ENCODE measurements at places on chromosomes 7 and 10.

GRCh38 chr10:80281292-80281691 lies 8.2 kb downstream of the MAT1A start:
- DNase-seq, result no peak

DNA sequence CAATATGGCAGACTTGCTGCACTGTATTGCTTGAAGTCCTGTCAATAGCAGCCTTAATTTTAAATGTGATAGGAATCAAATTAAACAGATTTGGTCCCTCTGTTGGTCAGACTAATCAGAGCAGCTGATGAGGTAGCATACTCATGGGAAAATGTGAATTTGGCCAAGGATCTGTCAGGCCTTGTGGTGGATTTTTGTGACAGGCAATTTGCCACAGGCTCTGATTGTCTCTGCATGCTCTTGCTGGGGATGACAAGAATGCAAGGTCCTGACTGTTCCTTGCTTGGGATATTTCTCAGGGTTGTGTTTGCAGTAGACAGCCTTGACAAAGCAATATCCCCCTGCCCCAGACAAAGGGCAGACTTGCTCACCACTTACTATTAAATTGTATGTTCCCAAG lies 41.5 kb upstream of the GARS1 start:
- DNase-seq, result no peak

GRCh38 chr10:100303724-100304319 lies 17.3 kb upstream of the BLOC1S2 start:
- DNase-seq, result no peak

DNA sequence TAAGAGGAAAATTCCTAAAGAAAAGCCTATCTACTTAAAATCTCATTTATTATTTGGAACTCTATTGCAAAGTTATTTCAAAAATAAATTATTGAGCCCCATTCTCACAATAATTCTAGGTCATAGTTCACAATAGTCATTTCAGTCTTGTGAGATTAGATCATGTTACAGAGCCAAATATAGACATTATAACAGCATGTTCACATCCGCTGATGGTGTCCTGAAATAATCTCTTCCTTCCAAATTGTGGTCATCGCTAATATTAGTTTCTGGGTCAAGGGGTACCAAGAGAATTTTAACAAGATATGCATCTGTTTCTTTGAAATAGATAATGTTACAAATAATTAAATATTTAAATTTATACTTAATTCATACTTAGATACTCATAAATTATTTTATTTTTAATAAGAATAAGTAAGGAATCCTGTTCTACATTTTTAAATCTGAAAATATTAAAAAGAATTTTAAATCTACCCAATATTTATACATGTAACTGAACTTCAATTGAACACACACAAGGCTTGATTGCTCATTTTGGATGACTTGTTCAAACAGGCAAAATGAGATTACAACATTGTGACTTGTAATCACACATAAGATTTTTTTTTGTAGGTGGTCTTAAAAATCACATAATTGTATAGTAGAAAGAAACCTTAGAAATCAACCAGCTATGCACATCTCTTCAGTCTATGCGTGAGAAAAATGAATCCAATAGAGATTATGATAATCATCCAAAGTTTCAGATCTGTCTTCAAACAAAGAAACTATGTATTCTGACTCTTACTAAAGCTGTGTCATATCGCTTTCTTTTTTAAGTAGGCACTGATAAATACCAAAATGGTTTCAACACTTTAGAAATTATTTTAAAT lies 13.1 kb downstream of the GNAT3 start:
- no peak for DNase-seq

DNA sequence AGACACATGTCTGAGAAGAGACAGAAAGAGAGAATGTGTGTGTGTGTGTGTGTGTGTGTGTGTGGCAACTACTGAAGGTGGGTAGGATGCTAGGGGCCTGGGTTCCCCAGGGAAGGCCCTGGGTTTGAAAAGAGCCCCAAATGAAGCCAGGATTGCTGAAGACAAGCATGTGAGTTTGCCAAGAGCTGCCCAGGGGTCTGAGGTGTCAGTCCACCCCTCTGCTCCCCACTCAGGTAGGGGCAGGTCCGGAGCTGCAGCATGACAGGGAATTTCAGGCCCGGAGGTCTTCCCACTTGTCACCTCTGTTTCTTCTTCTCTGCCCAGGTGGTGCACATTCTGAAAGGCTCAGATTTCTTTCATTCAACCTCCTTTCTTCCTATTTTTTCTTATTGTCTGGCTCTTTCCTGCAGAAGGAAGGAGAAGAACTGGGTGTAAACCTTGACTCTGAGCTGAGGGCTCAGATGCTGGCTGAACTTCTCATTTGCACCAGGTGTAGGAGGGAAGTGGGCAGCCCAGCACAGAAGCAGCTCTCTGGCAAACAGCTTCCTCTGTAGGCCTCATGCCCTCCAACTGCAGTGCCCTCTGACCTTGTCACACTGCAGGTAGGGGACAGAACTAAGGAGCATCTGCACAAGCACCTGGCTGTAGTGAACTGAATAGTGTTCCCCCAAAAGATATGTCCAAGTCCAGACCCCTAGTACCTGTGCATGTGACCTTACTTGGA lies 79.6 kb upstream of the LRRC4 start:
- no peak for DNase-seq

DNA sequence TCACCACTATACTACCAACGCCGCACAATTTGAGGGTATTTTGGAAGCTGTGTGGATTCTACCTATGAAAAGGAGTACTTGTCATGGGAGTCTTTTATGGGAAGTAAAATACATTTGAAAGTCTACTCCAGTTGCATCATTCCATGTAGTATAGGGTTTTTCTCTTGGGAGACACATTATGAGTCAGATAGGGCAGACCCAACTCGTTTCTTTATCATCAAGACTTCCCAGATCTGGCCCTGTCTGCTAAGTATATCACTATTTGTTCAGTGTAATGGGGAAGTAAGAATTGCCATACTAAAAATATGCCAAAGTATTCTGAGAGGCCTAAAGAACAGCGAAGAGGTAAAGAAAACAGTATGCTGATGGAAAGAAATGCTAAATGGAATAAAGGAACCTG lies 144.2 kb downstream of the SPAG6 start:
- DNase-seq, result no peak

DNA sequence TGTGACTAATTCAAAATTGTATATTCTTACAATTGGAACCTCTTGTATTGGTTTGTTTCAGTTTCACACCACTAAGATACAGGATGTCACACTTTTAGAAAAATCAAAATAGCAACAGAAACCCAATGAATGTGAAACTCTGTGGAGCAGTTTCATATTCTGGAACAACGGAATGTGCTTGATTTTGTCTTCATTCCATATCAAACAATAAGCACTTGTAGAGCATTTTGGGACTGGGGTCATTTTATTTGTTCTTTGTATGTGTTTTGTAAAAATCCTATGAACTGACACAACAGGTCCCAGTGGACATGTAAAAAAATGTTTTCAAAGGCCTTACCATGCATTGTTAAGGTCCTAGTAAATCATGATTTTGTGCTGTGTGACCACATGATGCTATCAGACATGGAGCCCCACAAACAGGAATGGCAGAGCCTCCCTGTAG lies 123.1 kb downstream of the DKK1 start:
- no peak for DNase-seq

- DNase-seq, result no peak
These were observed 27.0 kb upstream of the FRAT2 start for GRCh38 chr10:97361537-97361901.

GRCh38 chr10:44806950-44807349 lies 104.2 kb upstream of the TMEM72 start:
- DNase-seq, result no peak

GRCh38 chr10:128217136-128217535 lies 90.9 kb upstream of the MKI67 start:
- no peak for DNase-seq

DNA sequence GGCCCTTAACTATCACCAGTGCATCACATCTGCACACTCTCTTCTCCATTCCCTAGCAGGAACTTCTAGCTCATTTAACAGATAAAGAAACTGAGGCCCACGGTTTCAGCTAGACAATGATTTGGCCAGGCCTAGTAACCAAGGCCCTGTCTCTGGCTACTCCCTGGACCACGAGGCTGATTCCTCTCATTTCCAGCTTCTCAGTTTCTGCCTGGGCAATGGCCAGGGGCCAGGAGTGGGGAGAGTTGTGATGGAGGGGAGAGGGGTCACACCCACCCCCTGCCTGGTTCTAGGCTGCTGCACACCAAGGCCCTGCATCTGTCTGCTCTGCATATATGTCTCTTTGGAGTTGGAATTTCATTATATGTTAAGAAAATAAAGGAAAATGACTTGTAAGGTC lies 13.5 kb downstream of the AQP1 start:
- no peak for DNase-seq

- no peak for DNase-seq
These were observed 108.2 kb downstream of the PTPN20 start for GRCh38 chr10:47019155-47020145.

GRCh38 chr10:97598407-97599271 lies 9.1 kb downstream of the C10orf62 start:
- no peak for DNase-seq

DNA sequence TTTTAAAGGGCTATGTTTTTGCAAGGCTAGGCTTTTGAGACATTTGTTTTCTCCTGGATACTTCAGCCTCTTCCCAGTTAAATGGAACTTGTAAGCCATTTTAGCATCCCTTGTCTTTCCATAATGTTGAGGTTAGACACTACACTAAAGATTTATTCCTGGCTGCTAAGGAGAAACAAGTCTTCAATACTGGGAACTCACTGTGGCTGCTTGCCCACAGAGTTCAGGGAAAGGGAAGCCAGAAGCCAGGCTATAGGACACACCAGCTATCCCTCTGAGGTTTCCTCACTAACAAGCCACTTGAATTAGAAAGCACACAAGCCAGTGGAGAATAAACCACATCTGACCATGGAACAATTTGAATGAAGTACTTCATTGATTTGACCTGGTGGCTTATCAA lies 421.7 kb upstream of the CHRM2 start:
- DNase-seq, result no peak

DNA sequence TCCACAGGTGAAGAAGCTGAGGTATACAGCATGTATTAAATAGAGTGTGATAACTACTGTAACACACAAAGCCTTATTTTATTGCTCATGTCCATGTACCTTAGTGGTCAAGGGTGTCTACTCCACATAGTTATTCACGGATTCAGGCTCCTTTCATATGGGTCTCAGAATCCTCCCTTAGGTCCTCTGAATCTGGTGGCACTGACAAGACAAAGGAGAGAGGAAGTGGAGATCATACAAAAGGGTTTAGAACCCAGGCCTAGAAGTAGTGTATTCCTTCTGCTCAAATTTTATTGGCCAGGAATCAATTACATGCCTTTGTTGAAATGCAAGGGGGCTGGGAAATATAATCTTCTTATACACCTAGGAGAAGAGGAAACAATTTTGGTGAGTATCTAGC lies 164.6 kb downstream of the PTEN start:
- DNase-seq, result no peak

- no peak for DNase-seq
These were observed 142.0 kb downstream of the ARID5B start for GRCh38 chr10:62043421-62044021.
